ENCODE measurements at places on chromosomes 2 and 18. TPM values are rescaled to one million over a fixed set of nuclear protein-coding genes. Genes with fewer than 3 reads are reported as not detected.

Gene AFF3
- total RNA-seq: under 0.01 TPM

Gene PTPN18
- 21.6 TPM for total RNA-seq

Gene TRIM43
- not detected for total RNA-seq

Gene SOX11
- total RNA-seq: not detected

Gene TNFAIP6
- total RNA-seq: not detected

Gene SNORC
- 0.26 TPM for total RNA-seq

DNA sequence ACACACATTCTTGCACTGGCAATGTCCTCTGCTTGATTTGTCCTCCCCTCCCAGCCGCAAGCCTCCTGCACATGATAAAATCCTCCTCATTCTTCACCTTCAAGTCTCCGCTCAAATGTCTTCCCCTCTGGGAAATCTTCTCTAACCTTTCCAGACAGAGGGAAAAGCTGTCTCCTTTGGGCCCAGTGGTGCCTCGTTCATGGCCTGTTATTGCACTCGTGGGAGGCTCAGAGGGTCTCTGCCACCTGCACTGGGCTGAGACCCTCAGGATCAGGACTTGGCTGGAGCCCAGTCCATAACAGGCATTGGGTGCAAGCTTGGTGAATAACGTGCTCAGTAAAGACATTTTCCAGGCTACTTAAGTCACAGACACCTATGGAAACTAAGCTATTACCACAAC, 68.6 kb downstream of the PTGR3 start:
- DNase-seq: no peak

GRCh38 chr2:201696151-201696659, 2.2 kb downstream of the MPP4 start:
- peak; percentile 86 for DNase-seq

- no peak for DNase-seq
Observed at GRCh38 chr2:18762667-18763066, 173.3 kb upstream of the NT5C1B start.

DNA sequence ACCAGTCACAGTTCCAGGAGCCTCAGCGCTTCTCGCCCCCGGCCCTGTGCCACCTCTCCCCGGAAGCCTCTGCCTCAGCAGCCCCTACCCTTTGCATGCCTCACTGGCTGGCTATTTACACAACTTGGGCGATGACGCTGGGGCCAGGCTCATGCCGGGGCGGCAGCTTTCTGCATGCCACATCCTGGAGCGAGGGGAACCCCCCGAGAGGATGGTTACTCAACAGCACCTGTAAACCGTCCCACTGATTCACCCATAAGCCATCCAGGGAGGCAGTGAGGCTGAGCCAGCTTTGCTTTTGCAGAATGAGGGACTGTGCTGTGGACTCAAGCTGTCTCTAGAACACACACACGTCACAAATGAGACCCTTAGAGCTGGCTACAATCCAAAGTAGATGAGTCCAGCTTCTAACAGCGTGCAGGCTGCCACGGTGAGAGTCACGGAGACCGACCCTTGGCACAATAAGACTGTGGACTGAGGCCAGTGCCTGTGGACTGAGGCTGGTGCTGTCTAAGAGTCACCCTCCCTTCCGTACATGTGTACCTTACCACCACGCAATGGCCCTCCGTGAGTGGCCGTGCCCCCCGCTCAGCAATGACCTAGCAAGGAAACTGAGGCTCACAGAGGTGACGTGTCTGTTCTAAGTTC, 45.6 kb upstream of the ODC1 start:
- no peak for DNase-seq

GRCh38 chr2:50781646-50782045, 250.3 kb downstream of the NRXN1 start:
- no peak for DNase-seq

DNA sequence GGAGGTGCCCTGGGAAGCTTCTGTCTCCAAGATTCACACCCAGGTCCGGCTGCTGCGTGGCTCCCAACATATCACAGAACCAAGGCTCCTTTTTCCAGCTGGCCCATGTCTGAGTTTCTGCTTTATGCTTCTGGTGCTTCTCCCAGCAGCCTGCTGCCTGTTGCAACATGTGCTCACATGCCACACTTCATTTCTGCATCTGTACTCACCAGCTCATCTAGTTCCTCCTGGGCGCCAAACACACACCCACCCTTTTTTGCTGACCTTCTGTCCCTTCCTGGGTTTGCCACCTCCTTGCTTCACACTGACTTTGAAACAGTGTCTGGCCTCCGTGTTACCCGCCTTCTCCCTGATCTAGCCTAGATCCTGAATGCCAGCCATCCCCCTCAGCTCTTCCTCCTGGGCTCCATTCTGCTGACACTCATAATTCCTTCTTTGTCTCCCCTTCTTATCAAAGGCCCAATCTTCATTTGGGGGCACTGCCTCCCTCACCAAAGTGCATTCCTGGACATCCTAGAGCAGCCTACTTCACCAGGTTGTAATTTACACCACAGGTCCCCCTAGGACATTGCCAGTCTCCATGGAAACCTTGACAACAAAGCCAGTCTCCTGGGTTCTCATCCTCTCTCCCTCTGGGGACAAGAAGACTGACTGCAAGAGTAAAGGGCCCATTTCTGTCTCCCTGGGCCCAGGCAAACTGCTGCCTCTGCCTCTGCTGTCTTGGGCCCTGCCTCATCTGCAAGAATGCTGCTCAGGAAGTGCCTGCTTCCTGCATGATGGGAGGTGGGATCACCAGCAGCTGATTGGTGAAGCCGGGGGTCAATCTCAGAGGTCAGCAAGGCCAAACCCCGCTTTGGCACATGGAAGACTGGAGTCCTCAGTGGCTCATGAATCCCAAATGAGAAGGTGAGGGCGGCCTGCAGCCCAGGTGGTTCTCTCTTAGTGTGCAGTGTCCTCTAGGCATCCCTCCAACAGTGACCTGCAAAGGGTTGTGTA, 13.9 kb upstream of the PROM2 start:
- no peak for DNase-seq

GRCh38 chr18:63083020-63083531, 236.5 kb downstream of the BCL2 start:
- no peak for DNase-seq

GRCh38 chr2:161371869-161372268, 44.2 kb upstream of the TBR1 start:
- DNase-seq: no peak

GRCh38 chr2:74739129-74739528, 85.1 kb downstream of the SEMA4F start:
- DNase-seq: no peak

DNA sequence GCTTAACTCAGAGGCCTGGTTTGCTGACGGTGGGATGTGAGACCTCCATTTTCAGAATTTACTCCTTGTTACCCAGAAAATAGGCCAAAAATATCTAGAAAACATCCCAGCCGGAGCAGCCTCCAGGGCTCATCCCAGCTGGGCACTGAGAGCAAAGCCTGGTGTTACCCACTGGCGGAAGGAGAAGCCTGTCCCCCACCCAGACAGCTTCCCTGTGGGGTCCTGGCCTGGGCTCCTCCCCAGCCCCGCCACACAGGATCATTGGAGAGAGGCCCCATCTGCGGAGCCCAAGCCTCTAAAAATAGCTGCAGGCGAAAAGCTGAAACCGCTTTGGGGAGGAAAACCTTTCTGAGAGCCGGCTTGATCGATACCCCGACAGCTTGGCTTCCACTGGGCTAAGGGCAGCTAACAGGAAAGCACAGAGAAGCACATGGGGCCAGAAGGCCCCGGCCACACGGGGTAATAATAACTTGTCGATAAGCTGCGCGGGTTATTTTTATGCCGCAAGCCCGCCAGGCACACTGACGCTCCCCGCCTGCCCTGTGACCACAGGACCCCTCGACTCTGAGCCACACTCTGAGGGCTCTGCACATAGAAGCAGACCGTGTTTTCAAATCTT, 26.9 kb upstream of the FAHD2A start:
- no peak for DNase-seq

- no peak for DNase-seq
Observed at GRCh38 chr2:223026357-223027110, 25.5 kb upstream of the KCNE4 start.

DNA sequence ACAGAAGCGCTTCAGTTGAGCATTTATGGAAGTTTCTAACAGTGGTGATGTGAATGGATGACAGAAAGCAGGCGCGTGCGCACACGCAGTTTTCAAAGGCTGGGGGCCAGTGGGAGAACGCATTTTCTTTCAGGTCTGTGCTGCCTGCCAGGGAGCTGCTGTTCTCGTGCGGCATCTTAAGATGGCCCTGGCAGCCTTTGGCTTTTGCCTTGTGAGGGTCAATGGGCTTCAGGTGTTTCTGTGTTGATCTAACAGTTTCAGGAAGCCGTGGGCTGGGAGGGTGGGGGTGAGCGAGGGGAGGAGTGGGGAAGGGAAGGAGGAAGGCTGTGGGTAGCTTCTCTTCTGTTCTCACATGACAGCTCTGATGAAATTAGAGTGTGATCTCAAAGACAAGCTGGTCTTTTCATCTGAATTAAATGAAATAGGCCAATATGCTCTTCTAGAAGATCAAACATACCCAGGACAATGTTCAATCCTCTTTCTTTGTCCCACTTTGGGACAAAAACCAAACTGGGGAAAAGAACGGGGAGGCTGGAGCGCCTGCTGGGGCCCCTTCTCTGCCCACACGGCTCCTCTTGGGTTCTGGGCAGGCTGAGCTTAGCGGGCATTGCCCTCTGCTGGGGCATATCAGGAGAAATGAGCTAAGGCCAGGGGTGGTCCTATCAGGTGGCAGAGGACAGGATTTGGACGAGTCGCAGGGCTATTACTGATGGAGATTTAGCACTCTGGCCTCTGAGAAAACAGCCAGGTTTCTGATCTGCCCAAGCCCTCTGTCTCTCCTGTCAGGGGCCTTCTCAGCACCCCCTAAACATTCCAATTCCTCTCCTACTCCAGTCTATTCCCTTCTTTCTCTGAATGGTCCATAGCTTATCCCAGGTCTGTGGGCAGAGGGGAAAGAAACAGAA, 126.2 kb upstream of the LGALSL start:
- DNase-seq: no peak

DNA sequence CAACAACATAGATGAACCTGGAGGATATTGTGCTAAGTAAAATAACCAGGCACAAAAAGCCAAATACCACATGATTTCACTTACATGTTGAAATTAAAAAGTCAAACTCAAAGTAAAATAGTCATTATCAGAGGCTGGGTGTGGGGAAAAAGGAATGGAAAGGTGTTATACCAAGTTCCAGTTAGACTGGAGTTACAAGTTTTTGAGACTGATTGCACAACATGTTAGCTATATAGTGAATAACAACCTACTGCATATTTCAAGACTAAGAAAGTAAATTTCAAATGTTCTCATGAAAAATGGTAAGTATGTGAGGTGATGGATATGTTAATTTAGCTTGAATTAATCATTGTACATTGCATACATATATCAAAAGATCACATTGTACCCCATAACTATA, 116.8 kb upstream of the HNMT start:
- DNase-seq: no peak

DNA sequence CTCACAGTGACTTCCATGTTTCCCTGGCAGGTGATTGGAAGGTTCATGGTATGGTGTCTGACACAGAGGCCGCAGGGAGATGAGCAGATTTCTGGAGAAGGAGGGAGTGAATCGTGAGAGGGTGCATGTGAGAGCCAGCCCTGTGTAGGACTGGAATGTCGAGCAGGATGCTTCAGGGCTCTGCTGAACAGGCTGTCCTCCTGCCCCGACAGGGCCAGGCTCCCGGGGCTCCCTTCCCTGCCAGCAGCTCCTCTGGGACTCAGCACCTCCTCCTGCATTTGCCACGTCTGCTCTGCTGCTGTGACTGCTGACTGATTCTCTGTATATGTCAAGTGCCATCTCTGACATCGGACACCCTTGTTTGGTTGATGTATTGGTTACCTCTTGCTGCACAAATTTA, 38.5 kb upstream of the INHBB start:
- DNase-seq: no peak

GRCh38 chr2:107411267-107411666, 415.4 kb upstream of the RGPD4 start:
- no peak for DNase-seq

- no peak for DNase-seq
Observed at GRCh38 chr2:100882645-100883613, 63.0 kb downstream of the NPAS2 start.

GRCh38 chr2:18346874-18347273, 213.6 kb downstream of the RDH14 start:
- DNase-seq: no peak

DNA sequence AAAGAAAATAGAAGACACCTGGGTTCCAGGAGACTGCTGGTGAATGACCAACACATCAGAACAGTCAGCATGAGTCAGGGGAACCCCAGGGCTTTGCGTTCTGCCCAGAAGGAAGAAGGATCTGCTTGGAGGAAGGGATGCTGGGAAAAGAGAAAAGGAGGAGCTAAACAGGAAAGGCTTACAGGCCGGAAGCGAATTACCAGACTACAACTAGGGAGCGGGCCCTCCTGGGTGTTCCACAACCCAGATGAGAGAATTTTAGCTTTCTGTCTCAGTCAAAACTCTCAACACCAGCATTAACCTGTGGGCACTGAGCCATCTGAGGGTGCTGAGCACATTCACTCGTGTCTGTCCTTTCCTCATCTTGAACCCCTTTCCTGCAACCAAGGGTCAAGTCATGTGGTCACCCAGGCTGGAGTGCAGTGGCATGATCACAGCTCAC, 19.2 kb downstream of the CDC42EP3 start:
- DNase-seq: peak; percentile 56

DNA sequence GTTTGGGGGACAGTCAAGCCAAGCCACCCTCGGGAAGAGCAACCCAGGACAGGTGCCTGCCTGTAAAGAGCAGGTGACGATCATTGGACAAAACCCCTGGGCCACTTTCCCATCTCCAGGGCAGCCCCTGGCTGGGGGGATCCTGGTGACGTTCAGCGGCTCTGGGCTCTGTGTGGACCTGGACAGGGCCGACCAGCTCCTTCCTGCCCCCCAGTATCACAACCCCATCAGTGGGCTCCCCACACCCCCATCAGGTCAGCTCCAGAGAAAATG, 57.3 kb upstream of the ASAP2 start:
- DNase-seq: no peak

GRCh38 chr2:118371515-118371914, 283.2 kb downstream of the INSIG2 start:
- no peak for DNase-seq

GRCh38 chr2:233988581-233988980, 61.9 kb upstream of the SPP2 start:
- DNase-seq: no peak

GRCh38 chr2:144510294-144510991, 9.5 kb downstream of the ZEB2 start:
- DNase-seq: no peak
